Stimulated activated CD4-positive, alpha-beta T cell treated with anti-CD3 and anti-CD28 coated beads, Interleukin-15, amount 100 ng/mL, for 1 hour (primary cell): ENCODE measurements at places on chromosomes 4 and X.
A peak's percentile ranks its signal among the peaks of the same experiment; 100 is the strongest.

DNA sequence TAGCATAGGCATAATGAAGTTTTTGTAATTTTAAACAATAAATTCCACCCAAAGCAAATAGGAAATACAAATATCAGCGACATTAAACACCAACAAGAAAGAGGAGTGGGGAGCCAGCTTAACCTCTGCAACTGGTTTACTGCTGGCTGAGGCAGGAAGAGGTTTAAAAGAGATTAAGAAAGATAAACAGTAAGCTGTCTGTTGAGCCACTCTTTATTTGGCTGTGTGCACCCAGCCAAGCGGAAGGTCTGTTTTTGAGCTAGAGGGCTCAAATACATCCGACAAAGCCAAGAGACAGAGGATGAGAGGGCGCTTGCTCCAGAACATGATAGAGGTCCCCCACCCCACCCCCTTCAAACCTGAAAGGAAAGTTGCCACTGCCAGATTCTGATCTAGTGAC is 191.4 kb downstream of the MGST2 start:
- DNase-seq = no peak

- DNase-seq = no peak
These were observed 49.9 kb upstream of the NFKB1 start for GRCh38 chr4:102451266-102451665.

DNA sequence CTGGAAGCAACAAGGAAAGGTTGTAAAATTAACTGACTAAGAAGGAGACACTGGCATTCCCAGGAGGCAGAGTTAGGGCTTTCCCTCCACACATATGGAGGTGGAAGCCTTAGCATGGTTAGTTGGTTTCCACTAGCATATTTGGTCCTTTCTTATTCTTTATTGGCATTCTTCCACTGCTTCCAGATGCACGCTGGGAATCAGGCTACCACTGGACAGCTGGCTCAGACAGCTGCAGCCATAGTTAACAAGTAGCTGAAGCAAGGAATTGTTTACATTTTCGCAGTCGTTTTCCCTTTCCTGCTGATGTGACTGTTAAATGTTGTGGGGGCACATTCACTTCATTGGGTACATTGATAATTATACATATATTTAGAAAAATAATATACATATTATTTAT is 169.2 kb downstream of the GRIA2 start:
- DNase-seq = no peak

GRCh38 chr4:113209652-113210320 is 160.3 kb downstream of the ANK2 start:
- no peak for DNase-seq

- no peak for DNase-seq
These were observed 117.1 kb downstream of the SPANXA1 start for GRCh38 chrX:141467442-141467841.

GRCh38 chrX:39309721-39310152 is 508.5 kb downstream of the MID1IP1 start:
- no peak for DNase-seq

DNA sequence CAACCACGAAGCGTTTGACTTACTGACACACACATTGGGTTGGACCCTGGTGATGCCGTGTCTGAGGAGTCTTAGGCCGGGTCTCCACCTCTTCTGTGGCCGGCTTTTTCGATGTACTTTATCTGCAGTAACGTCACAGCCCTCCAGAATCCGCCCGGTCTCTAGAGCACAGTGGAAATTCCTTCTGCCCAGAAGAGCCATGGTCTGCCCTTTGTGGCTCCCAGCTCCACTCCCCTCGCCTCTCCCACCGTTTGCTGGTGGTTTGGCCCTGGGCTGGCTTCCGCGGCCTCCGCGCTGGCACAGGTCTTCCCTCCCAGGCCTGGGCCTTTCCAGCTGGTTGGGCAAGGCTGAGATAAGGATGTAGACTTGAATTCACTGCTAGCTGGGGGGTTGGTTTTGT is 4.3 kb downstream of the MAEA start:
- no peak for DNase-seq

- no peak for DNase-seq
These were observed 72.8 kb downstream of the NSUN7 start for GRCh38 chr4:40822420-40823166.

DNA sequence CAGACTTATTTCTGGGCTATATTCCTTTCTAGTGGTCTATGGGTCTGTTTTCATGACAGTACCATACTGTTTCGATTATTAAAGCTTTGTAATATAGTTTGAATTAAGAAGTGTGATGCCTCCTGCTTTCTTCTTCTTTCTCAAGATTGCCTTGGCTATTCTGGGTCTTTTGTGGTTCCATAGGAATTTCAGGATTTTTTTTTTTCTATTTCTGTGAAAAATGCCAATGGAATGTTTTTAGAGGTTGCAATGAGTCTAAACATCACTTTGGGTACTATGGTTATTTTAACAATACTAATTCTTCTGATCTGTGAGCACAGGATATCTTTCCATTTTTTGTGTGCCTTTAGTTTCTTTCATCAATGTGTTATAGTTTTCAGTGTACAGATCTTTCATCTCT is 204.3 kb upstream of the HCCS start:
- no peak for DNase-seq

- DNase-seq = no peak
These were observed 1.5 kb upstream of the NR3C2 start for GRCh38 chr4:148443512-148444295.

- no peak for DNase-seq
These were observed 42.3 kb downstream of the RASL11B start for GRCh38 chr4:52904421-52904820.

DNA sequence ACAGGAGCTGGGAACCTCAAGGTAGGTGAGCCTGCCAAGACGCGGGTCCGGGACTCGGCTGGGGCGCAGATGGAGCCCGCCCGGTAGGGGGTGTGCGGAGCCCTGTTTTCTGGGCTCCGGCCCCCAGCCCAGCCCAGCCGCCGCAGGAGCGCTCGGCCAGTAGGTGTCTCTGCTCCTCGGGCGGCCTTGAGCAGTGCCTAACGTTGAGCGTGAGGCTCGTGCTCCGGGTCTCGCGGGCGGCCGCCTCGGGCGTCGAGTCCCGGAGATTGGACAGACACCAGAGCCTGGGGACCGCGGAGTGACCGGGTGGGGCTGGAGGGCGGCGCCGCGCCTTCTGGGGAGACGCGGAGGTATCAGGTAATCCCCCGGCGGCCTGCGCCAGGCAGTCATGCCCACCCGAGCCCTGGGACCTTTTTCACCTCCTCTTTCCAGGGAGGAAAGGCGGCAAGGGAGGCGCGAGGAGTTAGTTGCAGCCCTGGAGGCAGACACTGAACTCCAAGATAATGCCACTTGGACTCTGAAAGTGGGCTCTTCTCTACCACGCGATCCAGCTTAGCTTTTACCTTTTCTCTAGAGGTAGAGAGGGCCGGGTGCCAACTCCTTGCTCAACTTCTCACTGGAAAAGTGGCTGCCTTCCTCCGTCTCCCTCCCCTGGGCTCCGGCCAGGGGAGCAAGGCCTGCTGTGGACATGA is 14.5 kb upstream of the FGG start:
- DNase-seq = peak; percentile 29

DNA sequence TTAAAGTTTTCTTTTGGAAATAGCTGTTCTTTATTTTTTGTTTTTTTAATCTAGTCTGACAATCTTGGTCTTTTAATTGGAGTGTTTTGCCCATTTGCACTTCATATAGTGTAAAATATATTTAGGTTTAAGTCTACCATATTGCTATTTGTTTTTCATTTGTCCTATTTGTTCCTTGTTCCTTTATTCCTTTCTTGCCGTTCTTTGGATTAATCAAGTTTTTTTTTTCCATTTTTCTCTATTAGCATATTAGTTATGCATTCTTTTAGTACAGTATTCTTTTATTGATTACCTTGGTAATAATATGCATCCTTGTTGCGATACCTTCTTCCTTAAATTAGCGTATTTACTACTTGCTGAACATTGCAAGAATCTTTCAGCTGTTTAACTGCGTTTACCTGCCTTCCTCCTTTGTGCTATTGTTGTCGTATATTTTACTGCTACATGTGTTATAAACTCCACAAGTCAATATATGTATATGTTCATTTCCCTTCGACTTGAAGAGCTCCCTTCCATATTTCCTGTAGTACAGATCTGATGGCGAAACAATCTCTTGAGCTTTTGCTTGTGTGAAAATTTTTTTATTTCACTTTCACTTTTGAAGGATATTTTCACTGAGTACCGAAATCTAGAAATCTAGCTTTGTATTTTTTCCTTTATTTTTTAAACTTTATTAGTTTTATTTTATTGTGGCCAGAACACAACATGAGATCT is 23.9 kb upstream of the RNF212 start:
- no peak for DNase-seq

DNA sequence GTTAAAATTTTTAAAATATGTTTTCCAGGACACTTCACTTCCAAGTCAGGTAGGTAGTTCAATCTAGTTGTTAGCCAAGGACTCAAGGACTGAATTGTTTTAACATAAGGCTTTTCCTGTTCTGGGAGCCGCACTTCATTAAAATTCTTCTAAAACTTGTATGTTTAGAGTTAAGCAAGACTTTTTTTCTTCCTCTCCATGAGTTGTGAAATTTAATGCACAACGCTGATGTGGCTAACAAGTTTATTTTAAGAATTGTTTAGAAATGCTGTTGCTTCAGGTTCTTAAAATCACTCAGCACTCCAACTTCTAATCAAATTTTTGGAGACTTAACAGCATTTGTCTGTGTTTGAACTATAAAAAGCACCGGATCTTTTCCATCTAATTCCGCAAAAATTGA is 49.7 kb downstream of the XIAP start:
- no peak for DNase-seq

DNA sequence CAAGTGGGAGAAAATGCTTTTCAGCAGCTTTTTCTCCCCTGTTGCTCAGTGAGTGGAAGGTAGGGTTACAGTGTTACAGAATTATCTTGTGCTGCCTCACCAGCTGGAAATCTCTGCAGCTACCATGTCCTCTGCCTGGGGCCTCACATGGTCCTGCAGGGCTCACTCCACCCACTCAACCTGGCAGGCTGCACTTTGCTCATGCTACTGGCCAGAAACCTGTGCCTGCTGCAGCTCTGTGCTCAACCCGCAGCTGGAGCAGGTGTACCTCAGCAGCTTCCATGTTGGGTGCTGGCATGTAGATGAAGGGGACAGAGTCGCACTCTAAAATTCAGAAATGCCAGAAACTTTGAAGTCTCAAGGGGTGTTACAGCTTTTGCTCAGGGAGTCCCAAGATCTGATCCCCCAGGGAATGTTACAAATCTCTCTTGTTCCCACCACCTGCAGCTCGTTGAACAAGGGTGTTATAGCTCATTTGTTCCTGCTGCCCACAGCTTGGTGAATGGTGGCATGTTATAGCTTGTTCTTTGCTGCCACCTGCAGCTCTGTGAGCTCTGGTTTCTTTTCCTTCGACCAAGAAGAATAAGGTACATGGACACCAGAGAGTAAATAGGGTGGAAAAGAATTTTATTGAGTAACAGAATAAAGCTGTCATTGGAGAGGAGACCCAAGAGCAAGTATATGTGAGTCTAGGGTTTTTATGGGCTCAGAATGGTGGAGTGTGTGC is 845.8 kb downstream of the TECRL start:
- no peak for DNase-seq

GRCh38 chrX:87392369-87392768 is 125.2 kb upstream of the KLHL4 start:
- DNase-seq = no peak

DNA sequence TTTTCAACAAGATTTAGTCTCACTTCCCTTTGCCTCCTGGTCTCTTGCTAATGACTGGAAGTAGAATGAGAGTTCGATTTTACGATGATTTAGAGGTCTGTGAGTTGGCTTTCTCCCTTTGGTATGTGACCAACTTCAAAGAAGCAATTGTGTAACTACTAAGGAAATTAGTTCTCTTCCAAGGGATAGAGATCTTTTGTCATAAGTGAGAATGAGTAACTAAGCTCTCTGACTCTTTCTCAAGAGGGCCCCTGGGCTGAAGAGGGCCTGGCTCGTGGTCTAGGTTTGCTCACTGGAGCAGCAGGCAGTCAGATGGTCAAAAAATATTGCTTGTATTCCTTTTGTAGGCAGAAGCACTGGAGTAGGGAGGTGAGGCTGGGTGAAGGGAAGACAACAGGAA is 176.3 kb downstream of the ENOX2 start:
- DNase-seq = no peak

DNA sequence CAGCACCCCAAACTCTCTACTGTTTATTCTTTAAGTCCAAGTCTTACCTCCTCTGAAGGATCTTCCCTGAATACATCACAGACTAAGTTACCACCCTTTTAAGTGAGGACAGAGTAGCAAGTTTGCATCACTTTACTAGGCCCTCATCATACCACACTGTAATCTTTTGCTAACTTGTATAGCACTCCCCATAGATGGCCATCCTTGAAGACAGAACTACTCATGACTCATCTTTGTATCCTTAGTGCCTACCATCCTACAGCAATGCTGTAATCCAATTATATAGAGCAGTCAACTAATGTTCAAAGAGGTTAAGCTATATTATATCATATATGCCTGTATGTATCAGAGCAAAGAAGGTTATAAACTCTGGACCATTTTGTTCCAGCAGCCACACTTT is 101.4 kb downstream of the ADAMTS3 start:
- no peak for DNase-seq

- DNase-seq = no peak
These were observed 25.5 kb upstream of the MORC4 start for GRCh38 chrX:107025545-107025944.

DNA sequence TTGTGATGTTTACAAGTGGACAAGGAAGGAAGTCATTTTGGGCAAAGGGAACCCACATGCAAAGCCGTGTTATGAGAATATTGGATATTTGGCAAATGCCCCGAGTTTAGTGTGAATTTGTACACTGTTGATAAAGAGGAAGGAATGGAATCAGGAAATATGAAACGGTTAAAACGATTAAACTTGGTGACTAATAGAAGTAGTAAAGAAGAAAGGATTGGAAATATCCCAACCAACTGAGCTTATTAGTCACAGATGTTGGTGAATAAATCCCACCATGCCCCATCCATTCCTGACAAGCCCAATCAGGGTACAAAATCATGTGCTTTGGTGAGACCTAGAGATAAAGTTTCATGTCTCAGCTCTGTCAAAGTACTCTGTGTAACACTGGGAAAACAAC is 22.0 kb downstream of the ARHGAP24 start:
- no peak for DNase-seq

DNA sequence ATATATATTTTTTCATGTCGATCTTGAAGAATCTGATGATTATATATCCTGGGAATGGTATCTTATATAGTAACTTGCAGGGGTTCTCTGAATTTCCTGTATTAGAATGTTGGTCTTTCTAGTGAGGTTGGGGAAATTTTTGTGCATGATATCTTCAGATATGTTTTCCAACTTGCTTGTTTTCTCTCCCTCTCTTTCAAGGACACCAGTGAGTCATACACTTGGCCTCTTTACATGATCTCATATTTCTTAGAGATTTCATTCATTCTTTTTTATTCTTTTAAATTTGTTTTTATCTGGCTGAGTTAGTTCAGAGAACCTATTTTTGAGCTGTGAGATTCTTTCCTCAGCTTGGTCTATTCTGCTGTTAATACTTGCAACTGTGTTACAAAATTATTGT is 27.2 kb upstream of the C4orf17 start:
- DNase-seq = no peak

DNA sequence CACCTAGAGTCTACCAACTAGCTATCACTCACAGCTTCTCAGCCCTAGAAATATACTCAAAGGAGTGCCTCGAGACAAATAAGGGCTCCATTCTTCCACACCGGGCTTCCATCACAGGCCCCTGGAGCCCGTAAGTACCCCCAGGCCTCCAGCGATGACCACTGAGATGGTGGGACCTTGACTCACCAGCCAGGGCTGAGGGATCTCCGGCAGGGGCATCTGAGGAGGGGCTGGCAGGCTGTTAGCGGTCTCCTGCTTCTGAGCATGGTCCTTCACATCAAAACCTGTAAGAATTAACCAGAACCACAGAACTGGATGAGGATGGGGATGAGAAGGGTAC is 71.3 kb downstream of the AFAP1 start:
- no peak for DNase-seq
